T-cell (primary cell): ENCODE measurements at places on chromosomes 6 and 20. TPM values are rescaled to one million over a fixed set of nuclear protein-coding genes. Genes with fewer than 3 reads are reported as not detected.

The RSPH9 gene
- total RNA-seq: not detected

The SEL1L2 gene
- not detected for total RNA-seq

The OPN5 gene
- total RNA-seq: not detected

The ZKSCAN3 gene
- total RNA-seq: 4.0 TPM

The IMPG1 gene
- not detected for total RNA-seq

The PRDM13 gene
- not detected for total RNA-seq

The KCNB1 gene
- 0.12 TPM for total RNA-seq

The CCN5 gene
- total RNA-seq: 0.13 TPM

The KHDRBS2 gene
- total RNA-seq: 0.18 TPM

The BCAS4 gene
- total RNA-seq: 34.4 TPM

The BPI gene
- not detected for total RNA-seq

The NKAPL gene
- total RNA-seq: not detected

The HTR1E gene
- not detected for total RNA-seq

The IL17A gene
- total RNA-seq: not detected

The ACTL10 gene
- total RNA-seq: 7.3 TPM

The HLA-DOB gene
- total RNA-seq: 3.9 TPM

The APOBEC2 gene
- total RNA-seq: not detected

The RAB44 gene
- not detected for total RNA-seq

The PRDM1 gene
- 55.4 TPM for total RNA-seq

The TSBP1 gene
- not detected for total RNA-seq

The TTBK1 gene
- 0.03 TPM for total RNA-seq

The COQ3 gene
- 5.0 TPM for total RNA-seq

The RNF144B gene
- 4.8 TPM for total RNA-seq

The TNF gene
- total RNA-seq: 21.9 TPM

The ID4 gene
- not detected for total RNA-seq

The COL9A3 gene
- 0.56 TPM for total RNA-seq

The FAM83C gene
- not detected for total RNA-seq

The CLVS2 gene
- total RNA-seq: not detected

The GGTLC1 gene
- not detected for total RNA-seq

The GSTA2 gene
- total RNA-seq: not detected

The NPEPL1 gene
- total RNA-seq: 49.6 TPM

The ZC3H12D gene
- 117 TPM for total RNA-seq

The TRIM31 gene
- total RNA-seq: not detected

The TMEM74B gene
- not detected for total RNA-seq

The SNAP91 gene
- total RNA-seq: not detected

The MYLK4 gene
- total RNA-seq: 0.58 TPM

The WASF1 gene
- total RNA-seq: 1.0 TPM

The NRN1 gene
- 0.13 TPM for total RNA-seq

The COX4I2 gene
- not detected for total RNA-seq

The MUC22 gene
- total RNA-seq: not detected

The CHRNA4 gene
- not detected for total RNA-seq

The GSTA3 gene
- not detected for total RNA-seq

The NNAT gene
- 0.20 TPM for total RNA-seq

The TOP1 gene
- total RNA-seq: 41.2 TPM

The DEK gene
- 64.4 TPM for total RNA-seq

The DEFB132 gene
- total RNA-seq: not detected

The HSPA12B gene
- total RNA-seq: 0.12 TPM

The TUBB2B gene
- total RNA-seq: 0.63 TPM

The LY6G6C gene
- not detected for total RNA-seq

The PRKN gene
- total RNA-seq: 6.1 TPM

The PHACTR1 gene
- 0.90 TPM for total RNA-seq

The RAET1G gene
- not detected for total RNA-seq

The ADGB gene
- not detected for total RNA-seq

The SNX5 gene
- 56.7 TPM for total RNA-seq

The TNXB gene
- 20.9 TPM for total RNA-seq
